Mucosa of descending colon (tissue), 3 donors: ENCODE measurements at places on chromosomes 3 and 15.

GRCh38 chr3:10600296-10600714, 94.9 kb upstream of the ATP2B2 start:
- DNase-seq = no peak

DNA sequence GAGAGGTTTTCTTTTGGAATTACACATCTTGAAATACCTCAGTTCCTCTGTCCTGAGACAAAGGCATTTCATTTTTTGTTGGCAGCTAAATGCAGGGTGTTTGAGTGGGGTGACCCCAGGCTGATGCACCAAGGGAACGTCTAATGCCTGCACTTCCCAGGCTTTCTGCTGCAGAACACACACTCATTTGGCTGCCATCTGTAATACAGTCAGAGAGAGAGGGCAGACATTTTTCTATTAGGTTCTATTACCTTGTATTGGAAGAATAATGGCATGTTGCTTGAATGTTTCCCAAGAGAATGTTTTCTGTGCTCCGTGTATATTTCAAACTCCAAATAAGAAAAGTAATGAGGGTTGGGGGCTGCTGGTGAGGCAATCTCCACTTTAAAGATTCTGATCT, 87.1 kb downstream of the PTPRG start:
- no peak for DNase-seq

DNA sequence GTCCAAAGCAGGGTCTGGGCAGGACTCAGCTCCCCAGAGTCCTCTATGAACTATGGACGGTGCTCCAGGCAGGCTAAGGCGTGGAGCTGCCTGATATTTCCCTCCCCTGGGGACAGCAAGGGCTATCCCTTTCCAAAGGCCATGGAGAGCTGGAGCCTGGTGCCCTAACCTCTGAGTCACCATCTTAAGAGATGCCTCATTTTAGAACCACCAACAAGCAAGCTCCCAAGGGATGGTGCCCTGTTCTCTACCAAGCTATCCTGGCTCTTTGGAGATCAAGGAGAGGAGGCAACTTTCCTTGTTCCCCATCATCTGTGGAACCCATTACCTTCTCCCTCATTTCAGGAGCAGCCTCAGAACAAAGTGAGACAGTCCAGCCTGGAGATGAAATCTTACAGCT, 15.7 kb downstream of the STARD5 start:
- no peak for DNase-seq

DNA sequence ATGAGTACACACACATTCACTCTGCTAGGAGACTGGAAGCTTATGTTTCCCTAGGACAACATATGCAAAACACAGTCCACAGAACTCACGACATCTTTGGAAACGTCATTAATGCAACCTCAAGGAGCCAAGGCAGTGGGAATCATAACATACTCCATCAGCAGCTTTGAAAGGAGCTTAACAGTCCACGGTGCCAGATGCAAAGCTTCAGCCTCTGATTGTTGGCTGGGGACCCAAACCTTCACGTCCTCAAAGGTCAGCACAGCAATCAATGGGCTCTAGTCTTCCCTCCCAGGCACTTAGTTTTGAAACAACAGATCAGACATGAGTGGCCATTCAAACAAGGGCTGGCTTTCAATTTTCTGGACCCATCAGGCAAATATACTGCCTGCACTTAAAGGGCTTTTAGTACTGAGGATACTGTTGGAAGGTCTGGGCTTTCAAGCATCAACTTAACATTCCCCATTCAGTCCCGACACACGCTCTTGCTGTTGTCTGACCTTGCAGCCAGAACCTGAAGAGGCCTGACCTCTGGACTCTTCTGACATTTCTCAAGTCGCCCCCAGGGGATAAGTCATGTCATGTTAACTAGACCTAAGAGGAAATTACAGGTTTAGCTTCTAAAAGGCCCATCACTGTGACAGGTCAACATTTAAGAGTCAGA, 223.0 kb downstream of the PDZRN3 start:
- DNase-seq = no peak

DNA sequence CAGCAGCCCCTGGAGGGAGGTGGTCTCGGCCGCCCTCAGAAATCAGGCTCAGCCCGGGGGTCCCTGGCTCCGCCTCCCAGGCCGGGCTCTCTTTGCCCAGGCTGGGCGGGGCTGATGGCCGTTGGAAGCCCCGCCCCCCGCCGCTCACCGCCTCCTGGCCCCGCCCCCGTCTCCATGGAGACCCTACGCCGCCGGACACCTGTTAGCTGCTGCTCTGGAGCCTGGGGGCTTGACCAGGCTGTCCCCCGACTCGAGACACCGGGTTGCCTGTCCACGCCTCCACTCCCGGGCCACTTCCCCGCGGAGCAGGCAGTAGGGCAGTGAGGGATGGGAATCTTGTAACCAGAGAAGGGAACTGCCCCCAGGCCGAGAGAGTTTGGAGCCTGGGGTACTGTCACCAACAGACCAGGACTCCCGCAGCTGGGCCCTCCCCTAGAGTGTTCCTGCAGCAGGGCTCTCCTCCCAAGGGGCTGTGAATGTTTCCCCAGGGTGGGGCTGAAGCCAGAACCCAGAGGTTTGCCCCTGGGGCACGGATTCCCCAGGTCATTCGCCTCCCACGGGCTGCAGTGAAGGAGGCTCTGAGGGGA, 27.8 kb upstream of the RPL32 start:
- DNase-seq = peak; percentile 69

- no peak for DNase-seq
These were observed 459.7 kb upstream of the EPHA6 start for GRCh38 chr3:96354742-96355141.

DNA sequence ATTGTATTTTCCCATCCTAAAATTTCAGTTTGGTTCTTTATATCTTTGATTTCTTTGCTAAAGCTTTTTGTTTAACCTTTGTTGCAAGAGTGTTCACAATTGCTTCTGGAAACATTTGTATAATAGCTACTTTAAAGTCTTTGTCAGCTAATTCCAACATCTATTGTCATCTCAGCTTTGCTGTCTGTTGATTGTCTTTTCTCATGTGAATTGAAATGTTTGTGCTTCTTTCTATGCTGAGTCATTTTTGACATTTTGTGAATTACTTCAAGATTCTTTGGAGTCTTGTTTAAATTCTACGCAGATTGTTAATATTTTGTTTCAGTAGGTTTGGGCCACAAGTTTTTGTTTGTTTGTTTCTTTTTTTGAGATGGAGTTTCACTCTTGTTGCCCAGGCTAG, 73.2 kb downstream of the SUCNR1 start:
- no peak for DNase-seq

DNA sequence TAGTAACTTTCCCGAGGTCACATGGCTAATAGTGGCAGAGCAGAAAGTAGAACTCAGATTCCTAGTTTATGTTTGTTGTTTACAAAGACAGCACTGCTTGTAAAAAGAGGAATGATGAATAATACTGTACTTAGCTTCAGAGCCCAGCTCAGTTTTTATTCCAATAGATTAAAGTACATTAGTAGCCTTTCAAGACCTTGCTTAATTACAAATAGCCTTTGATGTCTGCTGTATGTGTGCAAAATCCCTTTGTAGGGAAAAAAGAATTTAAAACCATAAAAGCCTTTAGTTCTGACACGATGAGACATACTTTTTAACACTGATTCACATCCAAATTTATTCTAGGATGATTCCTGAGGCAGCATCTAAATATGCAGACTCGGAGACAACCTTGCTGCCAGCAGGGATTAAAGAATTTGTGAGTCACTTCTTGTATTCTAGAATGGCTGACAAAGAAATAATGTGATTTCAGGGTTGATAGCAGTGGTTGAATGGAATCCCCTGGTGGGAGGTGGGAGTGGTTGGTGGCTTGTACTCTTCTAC, 324.2 kb upstream of the TGFBR2 start:
- no peak for DNase-seq

DNA sequence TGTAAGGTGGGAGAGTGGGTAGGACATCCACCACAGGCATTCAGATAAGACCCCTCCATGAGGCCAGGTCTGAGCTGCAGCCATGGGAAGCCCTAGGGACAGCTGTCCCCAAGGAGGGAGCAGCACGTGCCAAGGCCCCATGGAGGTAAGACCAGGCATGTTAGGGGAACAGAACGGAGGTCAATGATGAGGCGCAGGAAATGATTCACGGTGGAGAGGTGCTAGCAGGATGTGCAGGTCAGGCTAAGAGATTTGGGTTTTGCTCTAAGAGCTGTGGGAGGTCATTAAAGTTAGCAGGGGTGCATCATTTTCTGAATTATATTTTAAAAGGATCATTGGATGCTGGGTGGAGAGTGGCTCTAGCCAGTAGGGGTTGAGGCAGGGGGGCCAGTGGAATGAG, 66.4 kb upstream of the SNRPA1 start:
- no peak for DNase-seq

- DNase-seq = no peak
These were observed 101.5 kb upstream of the TGFBR2 start for GRCh38 chr3:30504939-30505338.
